ENCODE measurements at places on chromosomes 13 and 19.

DNA sequence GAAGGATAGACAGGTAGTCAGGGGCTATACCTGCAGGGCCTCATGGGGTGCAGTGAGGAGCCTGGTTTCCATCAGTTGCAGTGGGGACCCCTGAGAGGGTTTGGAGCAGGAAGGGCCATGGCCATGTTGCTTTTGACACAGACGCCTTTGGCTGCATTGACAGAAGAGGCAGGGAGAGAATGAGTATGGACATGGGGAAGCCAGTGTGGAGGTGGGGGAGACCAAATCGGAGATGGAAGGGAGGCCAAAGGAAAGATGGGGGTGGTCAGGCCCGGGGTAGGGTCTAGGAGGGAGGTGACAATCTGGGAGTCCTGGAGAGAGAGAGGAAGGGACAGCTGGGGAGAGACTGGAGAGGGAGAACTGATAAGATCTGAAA lies 1.3 kb downstream of the HSD11B1L start:
- DNase-seq: no peak

DNA sequence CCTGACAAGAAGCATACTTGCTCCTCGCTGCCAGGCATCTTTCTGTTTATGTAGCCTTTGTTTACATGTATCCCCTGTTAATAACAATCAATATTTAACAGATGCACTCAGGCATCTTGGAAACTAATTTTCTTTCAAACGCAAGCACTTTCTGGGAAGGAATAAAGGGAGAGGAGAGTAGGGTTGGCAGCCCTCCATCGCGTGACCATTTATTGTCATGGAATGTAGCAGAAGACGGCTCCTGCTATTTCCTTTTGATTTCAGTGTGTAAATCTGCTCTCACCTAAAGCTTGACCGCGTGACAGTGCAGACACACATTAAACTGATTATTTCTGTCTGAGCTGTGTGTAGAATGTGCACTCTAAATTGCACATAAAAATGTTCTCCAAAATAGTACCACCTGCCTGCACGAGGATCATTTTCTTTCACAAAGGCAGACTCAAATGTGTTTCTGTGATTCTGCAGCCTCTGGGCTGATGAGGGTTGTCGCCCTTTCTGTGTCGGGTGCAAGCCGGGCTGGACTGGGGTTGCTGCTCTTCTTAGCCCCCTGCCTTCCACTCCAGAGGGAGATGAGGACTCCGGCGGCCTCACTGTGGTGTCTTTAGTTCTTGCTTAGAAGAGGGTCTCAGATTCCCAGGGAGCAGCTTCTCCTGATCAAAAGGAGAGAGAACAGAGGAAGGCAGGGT lies 223.5 kb upstream of the MAB21L1 start:
- no peak for DNase-seq

DNA sequence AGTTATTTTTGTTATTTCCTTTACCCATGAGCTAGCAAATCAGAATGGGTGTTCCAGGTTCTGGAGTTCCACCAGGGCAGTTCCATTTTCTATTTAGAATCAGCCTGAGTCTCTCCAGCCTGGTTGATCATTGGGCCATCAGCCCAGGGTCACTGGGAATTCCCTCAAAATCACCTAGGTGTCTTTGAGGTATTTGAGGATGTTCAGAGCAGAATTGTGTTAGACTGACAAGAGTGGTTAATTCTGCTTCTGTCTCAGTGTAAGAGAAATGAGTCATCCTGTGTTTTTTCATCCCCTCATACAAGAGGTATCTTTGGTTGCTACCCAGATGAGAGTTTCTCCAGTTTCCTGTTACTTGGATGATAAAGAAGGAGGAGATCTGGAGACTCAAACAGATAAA lies 11.7 kb downstream of the ZNF66 start:
- DNase-seq: no peak

- no peak for DNase-seq
Observed at GRCh38 chr13:102580552-102581169, 16.1 kb upstream of the TPP2 start.

- no peak for DNase-seq
Observed at GRCh38 chr13:73579574-73580274, 520.9 kb downstream of the KLF5 start.

DNA sequence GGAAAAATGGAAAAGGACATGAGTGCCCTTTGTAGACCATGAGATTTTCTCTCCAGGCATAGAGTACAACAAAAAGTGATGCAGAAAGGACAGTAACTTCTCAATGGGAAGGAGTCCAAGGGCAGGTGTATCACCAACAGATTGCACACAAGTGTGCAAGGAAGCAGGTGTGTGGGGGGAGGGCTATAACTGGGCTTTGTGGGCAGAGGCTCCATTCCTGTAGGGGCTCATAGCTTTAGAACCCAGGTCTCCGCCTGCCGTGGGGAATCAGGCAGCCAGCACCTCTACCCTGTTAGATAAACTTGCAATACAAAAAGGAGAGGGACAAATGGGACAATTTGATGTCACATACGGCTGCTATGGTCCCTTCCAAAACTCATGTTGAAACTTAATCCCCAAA lies 119.8 kb downstream of the MIPEP start:
- no peak for DNase-seq

GRCh38 chr13:98405107-98405571 lies 171.8 kb downstream of the STK24 start:
- DNase-seq: no peak

DNA sequence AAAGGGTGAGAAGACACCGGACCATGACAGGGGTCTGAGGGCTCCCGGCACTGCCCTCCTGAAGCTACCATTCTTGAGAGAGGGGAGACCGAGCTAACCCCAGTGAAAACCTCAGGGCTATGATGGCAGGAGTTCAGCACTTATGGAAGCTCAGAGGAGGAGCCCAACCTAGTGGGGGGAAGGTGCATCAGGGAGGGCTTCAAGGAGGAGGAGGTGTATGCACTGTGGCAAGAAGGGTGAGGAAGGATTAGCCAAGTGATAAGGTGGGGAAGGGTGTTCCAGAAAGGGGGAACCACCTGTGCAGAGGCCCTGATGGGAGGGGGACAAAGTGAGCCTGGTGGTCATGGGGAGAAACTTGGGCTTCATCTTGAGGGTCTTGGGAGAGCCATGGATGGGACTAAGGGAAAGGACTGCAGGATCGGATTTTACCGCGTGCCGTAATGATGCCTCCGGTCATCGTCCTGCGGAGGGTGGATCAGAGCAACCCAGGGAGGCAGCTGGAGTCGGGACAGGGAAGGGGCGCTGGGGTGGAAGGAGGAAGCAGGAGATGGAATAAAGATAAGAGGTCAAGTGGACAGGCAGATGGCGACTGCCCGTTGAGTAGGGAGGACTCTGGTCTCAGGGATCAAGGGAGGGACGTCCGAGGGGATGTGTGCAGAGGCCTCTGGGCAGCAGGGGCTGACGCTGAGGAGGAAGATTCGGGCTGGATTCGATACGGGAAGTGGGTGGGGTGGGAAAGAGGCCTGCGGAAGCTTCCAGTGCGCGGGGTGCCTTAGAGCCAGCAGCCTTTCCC lies 13.3 kb upstream of the PSMD8 start:
- no peak for DNase-seq

- no peak for DNase-seq
Observed at GRCh38 chr19:44644402-44645016, 799 bp downstream of the PVR start.

DNA sequence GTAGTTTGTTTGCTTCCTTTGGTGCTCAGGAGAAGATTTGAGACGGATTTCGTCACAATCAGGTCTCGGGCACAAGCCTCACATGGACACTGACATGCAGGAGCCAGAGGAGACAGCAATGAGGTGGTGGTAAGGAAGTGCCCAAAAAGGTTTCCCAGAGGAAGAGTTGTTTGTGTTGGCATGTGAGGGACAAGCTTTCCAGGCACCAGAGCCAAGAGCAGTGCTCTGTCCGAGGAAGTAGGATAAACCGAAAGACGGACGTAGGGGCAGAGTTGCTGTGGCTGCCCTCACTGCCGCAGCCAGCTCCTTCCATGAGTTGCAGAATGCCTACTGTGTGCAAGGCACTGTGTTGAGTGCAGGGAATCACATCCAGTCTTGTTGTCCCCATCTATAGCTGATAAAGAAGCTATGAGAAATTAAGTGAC lies 27.7 kb downstream of the SAE1 start:
- DNase-seq: no peak

- no peak for DNase-seq
Observed at GRCh38 chr19:49421039-49421877, 2.0 kb downstream of the PTH2 start.

DNA sequence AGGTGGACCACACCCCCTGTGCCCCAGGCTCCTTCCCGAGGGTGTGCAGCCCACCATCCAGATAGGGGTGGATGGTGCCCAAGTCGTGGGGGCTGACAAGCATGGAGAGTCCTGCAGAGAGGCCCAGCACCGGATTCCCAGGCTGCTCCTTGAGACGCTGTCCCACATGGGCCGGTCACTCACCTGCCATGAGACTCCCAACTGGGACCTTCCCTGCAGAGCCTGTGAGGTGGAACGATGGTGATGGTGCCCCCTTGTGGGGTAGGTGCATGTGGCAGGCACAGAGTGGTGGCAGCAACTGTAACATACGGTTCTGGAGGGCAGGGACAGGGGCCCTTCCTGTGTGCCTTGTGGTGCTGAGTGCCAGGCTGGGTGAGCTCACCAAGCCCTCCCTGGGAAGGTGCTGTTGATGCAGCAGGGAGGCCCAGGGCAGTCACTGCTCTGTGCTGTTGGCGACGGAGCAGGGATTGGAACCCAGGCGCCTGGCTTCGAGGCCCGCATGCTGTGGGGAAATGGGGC lies 33.1 kb downstream of the PPP1R37 start:
- DNase-seq: no peak

GRCh38 chr13:19781526-19781925 lies 1.2 kb downstream of the PSPC1 start:
- DNase-seq: no peak

DNA sequence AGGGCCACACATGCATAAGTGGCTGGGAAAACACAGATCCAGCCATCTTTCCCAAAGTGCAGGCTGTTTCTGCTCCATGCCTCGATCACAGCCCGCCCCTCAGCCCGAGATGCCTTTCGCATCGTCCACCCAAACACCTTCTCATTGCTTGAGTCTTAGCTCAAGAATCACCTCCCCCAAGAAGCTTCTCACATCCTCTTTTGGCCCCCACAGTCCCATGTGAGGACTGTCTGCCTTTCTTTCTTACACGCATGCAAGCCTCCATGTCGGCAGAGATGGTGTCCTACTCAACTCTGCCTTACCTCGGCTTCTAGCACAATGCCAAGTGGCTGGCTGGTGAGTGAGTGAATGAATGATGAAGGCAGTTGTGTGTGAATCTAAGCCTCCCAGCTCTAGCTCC lies 18.1 kb upstream of the GSX1 start:
- DNase-seq: no peak

DNA sequence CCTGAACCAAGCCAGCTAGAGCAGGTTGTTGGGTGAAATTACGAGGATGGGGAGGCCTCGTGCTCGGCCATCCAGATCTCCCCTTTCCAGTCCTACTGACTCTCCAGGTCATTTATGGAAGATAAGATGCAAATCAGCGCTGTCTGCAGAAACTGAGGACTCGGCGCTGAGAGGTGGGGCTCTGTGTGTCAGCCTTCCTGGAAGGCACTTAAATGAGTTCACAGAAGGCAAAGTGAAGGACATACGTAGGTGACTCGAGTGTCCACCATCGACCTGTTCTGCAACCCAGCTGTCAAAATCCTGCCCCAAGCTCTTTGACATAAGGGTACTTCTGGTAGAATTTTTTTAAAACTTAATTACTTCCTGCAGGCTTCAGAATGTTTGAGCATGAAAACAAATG lies 86.4 kb downstream of the RAB20 start:
- no peak for DNase-seq

DNA sequence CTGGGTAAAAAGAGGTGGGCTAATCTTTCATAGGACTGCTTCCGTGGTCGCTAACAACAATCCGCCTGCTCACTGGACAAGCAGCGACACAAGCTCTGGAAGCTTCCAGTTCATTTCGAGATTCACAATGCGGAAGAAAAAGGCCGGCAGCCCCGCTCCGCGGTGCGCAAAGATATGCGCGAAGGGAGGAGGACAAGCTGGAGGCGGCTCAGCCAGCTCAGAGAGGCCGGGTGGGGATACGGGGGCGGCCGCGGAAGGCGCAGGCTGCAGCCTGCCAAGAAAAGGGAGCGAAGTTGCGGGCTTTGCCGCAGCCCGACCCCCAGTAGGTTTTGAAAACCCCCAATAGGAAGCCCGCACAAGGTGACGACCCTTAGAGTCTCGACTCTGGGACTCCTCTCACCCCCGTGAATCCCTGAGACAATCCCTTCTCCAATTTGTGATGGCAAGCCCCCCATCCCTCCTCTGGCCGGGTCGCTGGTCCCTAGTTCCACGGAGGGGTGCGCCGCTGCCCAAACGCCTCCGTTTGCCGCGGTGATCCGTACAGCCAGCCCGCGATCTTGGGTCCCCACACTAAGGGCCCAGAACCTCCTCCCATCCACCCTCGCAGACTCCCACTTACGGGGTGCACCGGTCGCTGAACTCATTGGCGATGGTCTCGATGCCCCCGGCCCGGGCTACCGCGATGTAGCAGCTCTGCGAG lies 697 bp downstream of the HSPH1 start:
- DNase-seq: no peak

GRCh38 chr13:99303863-99304521 lies 3.2 kb downstream of the GPR183 start:
- DNase-seq: no peak

DNA sequence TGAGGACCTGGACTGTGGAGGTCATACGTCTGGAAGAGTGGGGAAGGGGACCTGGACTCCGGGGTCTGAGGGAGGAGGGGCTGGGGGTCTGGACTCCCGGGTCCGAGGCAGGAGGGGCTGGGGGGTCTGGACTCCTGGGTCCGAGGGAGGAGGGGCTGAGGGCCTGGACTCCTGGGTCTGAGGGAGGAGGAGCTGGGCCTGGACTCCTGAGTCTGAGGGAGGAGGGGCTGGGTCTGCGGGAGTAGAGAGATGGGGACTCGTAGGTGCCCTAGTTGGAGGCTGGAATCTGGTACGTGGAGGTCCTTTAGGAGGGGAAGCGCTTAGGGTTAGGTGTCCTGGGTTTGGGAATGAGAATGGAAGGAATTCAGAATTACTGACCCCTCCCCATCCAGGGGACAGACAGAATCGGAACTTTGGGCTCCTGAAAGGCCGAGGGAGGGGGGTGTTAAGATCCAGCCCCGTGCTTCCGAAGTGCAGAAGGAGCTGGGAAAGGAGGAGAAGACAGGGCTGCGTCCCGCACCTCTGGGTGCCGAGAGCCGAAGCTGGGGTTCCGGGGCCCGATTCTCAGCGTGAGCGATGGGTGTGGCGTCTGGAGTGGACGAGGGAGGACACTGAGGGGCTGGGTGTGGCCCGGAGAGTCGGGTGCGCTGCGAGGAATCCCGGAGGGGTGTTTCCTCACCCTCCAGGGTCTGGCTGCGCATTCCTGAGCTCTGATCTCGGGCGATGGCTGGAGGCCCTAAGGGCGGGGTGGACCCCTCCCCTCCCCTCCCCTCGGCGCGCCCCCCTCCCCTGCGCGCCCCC lies 608 bp downstream of the MYADM start:
- no peak for DNase-seq

DNA sequence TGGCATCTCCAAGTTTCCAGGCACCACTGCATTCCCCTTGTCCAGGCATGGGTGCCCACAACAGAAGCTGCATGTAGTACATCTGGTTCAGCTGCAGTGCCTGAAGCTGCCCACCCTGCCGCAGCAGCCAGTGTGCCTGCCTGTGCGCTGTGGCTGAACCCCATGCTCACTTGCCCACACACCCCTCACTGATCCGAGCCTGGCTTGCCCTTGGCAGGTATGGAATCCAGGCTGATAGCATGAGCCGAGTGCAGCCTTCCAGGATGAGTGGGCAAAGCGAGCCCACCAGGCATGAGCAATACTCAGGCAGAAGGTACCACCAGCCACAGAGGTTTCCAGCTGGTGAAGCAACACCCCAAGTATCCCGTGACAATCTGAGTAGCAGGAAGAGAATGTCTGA lies 280.3 kb upstream of the KLF12 start:
- no peak for DNase-seq

Data from cerebellar nuclear complex (tissue), 1 donor.